Stimulated activated CD4-positive, alpha-beta T cell treated with anti-CD3 and anti-CD28 coated beads, TNF-alpha, amount 100 ng/mL, for 24 hours (primary cell): ENCODE measurements at places on chromosomes 3 and 15.

DNA sequence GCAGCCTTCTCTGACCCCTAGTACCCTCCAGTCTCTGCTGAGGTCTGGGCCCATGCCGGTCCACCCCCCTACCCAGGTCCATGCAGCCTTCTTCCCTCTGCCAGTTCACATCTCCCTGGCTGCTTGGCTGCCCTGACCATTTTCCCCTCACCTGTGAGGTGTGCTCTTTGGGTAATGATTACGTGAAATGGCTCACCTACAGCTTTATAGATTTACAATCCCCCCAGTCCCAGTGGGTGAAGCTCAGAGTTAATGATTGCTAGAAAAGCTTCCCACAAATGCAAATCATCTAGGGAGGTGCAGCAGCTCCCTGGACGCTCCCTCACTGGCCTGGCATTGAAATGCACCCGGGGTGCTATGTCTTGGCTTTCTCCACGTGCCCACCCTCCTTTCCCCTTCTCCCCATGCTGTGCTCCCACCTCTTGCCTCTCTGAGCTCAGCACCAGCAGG lies 18.7 kb downstream of the PAQR5 start:
- DNase-seq, result no peak

DNA sequence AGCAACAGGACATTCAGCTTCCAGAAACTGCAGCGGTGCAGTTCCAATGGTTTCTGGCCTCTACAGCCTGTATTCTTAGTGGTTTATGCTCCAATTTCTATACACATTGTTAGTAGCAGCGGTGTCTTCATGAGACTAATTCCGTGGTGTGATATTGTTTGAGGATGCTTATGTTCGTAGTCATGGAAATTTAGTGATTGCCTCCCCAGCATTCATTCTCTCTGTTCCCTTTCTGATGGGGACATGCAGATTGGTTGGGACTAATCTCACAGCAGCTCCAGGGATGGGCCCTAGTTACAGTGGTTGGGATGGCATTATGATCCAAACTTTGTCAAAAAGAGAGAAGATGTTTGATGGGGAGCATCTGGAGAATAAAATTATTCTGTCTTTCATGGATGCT lies 208.6 kb downstream of the CD47 start:
- DNase-seq, result no peak

GRCh38 chr3:58874248-58874741 lies 175.5 kb downstream of the CFAP20DC start:
- DNase-seq, result no peak

- no peak for DNase-seq
Observed at GRCh38 chr15:57704441-57704840, 2.1 kb upstream of the POLR2M start.

GRCh38 chr15:50879016-50879617 lies 29.4 kb upstream of the AP4E1 start:
- no peak for DNase-seq

DNA sequence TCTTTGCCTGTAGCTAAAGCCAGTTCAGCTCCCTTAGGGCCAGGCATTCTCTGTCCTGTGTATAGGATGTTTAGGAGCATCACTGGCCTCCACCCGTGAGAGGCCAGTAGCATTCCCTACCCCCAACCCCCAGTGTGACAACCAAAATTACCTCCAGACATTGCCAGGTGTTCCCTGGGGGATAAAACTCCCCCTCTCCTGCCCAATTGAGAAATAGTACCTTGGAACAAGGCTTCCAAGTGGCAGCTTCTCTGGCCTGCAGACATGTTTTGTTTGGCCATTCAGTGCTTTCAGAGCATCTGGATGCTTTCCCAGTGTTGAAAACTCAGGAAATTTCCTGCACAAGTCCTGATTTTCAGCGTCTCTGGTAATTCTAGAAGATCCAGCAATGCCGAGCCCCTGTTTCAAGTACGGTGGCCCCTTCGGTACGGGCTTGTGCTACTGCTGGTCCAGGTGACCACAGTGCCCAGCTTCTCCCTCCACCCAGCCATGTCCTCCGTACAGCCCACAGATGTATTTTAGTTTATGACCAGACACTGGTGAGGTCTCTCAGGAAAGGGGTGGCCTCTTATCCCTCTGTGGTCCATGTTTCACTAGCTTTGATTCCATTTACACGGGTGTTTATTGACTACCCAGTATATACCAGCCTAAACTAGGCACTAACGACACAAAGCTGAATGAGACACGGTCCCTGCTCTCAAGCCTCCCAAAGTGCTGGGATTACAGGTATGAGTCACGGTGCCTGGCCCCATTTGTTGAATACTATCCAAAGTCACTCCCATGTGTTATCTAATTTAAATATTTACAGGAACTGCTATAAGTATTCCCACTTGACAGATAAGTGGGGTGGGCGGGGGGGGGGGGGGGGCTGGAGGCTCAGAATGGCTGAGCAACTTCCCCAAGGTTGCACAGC lies 125.4 kb upstream of the RAD18 start:
- no peak for DNase-seq

GRCh38 chr3:32480604-32481003 lies 22.0 kb downstream of the CMTM6 start:
- no peak for DNase-seq

DNA sequence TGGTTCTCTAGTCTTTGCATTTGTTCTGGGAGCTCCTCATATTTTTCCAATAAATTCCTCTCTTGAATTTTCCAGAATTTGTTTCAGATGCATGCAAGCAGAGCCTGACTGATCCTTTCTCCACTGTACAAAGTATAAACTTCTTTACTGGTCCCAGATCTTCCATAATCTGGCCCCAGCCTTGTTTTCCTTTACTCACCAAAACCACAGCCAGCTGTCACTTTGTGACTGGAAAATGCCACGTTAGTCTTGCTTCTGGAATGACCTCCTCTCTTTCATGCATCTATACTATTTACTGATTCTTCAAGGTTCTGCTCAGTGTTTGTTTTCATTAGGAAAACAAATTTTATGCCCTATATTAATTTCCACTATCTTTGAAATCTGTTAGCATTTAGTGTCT lies 60.4 kb upstream of the SPPL2A start:
- DNase-seq, result no peak

- no peak for DNase-seq
Observed at GRCh38 chr3:166285001-166285400, 447.8 kb upstream of the BCHE start.

- DNase-seq, result no peak
Observed at GRCh38 chr3:137420198-137420995, 343.7 kb upstream of the SOX14 start.

- DNase-seq, result no peak
Observed at GRCh38 chr15:36938131-36938530, 162.2 kb downstream of the MEIS2 start.

DNA sequence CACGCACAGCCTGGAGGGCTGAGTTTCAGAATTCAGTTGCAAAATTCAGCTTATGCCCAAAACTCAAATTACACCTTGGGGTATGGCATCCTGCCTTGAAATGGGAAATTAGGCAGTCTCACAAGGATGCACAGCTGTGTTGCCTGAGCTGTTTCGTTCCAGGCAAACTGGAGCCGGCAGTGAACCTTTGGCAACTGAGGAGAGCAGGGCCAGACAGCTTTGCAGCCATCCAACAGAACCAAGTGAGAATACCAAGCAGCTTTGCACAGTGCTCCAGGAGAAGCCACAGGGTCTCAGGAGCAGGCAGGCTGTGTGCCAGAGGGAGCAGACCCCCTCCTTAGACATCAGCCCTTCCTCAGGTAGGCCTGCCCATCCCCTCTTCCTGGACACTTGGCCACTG lies 32.5 kb upstream of the BFSP2 start:
- no peak for DNase-seq

- DNase-seq, result no peak
Observed at GRCh38 chr3:131733086-131733841, 230.5 kb upstream of the MRPL3 start.
